ENCODE measurements at places on chromosomes 2 and 18.

GRCh38 chr18:54772056-54772455 is 56.2 kb upstream of the RAB27B start:
- no peak for DNase-seq

DNA sequence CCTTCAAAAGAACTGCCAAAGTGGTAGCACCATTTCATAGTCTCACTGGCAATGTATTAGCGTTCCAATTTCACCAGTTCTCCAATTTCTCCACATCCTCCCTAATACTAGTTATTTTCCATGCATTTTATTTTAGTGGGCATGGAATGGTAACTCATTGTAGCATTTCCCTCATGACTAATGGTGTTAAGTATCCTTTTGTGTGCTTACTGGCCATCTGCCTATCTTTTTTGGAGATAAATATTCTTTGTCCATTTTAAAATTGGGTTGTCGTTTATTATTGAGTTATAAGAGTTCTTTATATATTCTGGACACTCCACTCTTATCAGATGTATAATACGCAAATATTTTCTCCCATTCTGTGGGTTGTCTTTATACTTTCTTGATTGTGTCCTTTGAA is 107.1 kb downstream of the THADA start:
- DNase-seq = no peak

- no peak for DNase-seq
These were observed 36.9 kb downstream of the ADI1 start for GRCh38 chr2:3482363-3482821.

- no peak for DNase-seq
These were observed 517.7 kb upstream of the MYT1L start for GRCh38 chr2:2848621-2849333.
